ENCODE measurements at places on chromosomes 5 and 9.

GRCh38 chr9:35816708-35817107 is 1.9 kb upstream of the HINT2 start:
- DNase-seq: peak; percentile 14

DNA sequence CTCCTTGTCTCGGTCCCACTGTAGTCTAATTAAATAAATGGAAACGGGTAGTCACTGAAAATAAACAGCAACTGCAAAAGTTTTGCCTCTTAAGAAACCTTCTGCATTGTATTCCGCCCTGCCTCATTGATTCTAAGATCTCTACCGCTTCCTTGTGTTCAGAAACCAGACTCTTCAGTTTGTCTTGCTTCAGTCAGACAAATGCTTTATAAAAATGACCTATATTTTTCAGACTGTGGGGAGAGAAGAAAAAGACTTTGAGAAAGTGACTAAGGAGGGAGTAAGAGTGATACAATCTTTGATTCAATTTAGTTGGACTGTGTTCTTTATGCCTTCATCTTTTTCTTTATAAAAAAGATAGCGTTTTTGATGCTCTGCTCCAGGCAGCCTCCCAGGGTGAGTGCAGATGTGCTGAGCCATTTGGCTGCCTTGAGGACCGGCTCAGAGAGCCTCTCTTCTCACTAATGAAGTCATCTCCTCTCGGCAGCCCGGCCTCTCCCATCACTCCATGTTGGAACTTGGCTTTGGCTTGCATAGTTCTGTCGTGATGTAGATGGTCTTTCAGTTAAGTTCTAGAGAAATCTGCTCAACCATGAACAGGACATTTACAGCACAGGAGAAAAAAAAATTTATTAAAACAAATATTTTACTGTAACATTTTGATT is 4.0 kb upstream of the VCAN start:
- DNase-seq: no peak

DNA sequence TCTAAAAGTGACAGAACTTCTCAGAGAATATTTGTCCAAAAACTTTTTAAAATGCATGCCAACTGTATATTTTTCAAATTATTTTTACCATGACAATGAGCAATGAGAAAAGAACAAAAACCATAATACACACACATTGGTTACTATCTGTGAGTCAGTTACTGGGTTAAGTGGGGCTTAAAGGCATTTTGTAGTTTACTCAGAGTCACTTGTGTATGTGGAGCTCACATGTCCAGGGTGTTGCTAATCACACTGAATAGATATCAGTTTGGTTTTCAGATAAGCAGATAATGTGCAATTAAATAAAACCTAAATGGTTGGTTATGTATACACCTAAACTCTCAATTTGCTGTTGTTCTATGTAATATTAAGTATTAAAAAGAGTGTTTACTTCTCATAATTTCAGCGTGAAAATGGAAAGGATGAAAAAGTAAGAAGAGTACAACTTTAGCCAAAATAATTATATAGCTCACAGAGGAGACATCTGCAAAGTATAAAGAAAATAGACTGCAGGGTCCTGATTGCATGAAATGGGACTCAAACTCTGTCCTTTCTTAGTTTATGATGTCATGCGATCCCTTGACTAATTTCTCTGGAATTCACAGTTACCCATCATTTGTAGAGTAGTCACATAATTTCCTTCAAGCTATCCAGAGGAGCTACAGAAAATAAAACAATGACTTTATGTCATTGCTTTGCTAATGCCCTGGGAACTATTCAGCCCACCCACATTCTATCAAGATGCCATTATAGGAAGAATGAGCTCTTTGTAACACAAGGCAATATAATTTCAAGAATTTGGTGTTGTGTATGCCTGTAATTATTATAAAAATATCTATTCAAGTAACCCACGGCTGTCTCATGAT is 388.0 kb upstream of the ZNF608 start:
- DNase-seq: no peak

GRCh38 chr9:126222835-126223431 is 103.7 kb upstream of the MVB12B start:
- DNase-seq: no peak

DNA sequence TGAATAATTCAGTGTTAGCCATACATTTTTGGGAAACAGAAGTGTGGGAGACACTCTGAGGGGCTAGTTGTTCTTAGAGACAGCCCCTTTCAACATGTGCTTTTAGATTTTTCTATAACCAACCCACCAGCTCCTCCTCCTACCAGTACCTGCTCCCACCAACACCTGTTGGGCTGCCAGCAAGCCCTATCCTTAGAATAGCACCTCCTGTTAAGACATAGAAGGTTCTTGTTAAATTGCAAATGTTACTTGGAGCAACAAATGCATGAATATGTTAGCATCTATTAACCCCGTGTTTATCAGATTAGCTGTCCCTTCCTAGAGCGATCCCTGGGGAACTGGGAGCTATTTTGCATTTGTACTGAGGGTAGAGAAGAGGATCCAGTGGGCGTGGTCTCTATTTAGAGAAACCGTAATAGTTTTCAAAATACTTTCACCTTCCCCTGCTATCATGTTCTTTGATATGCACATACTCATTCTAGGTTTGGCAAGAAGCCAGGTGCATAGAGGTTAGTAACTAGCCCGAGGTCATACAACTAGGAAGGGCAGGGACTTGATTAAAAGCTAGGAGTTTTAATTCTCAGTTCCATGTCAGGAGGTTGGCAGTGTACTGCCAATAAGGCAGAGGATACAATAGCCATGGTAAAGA is 334.4 kb downstream of the KCTD16 start:
- DNase-seq: no peak

- DNase-seq: no peak
Measured at GRCh38 chr9:2125906-2126305, 110.8 kb downstream of the SMARCA2 start.

GRCh38 chr9:38175423-38175822 is 106.4 kb upstream of the SHB start:
- no peak for DNase-seq

DNA sequence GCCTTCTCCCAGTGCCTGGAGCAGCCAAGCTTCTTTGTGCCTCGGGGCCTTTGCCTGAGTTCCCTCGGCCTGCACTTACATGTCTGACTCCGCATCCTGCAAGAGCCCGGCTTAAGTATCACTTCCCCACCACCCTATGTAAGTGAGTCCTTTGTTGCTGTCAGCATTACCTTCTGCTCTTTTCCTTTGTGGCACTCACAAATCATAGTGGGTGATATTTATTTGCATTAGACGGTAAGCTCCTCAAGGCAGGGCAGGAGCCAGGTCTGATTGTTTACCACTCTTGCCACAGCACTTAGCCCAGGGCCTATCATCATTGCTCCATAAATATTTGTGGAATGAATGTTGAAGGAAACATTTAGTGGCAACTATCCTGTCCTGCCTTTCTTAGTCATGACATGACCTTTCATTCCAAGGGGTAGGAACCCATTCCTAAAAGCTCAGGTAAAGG is 4.8 kb downstream of the GM2A start:
- DNase-seq: no peak

- DNase-seq: no peak
Measured at GRCh38 chr5:168779333-168779732, 200.2 kb upstream of the PANK3 start.

GRCh38 chr9:3516667-3517330 is 9.0 kb downstream of the RFX3 start:
- no peak for DNase-seq

DNA sequence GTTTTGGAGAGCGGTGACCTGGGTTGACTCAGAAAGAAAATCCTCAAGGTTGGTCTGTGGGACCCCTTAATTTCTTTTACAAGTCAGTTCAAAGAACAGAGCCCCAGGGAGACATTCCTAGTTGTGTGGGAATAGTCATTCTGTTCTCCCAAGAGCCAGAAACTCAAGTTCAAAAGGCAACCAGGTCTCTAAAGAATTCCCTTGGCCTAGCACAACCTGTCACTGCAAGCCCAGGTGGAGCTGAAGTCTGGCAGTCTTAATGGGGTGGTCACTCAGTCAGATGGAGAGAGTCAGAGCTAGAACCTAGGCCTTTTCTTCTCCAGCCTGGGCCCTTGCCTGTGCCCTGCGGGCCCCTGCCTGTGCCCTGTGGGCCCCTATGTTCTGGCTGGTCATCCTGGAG is 37.5 kb upstream of the CDKN2AIPNL start:
- DNase-seq: no peak

- DNase-seq: no peak
Measured at GRCh38 chr5:108941746-108942145, 194.0 kb downstream of the FER start.

DNA sequence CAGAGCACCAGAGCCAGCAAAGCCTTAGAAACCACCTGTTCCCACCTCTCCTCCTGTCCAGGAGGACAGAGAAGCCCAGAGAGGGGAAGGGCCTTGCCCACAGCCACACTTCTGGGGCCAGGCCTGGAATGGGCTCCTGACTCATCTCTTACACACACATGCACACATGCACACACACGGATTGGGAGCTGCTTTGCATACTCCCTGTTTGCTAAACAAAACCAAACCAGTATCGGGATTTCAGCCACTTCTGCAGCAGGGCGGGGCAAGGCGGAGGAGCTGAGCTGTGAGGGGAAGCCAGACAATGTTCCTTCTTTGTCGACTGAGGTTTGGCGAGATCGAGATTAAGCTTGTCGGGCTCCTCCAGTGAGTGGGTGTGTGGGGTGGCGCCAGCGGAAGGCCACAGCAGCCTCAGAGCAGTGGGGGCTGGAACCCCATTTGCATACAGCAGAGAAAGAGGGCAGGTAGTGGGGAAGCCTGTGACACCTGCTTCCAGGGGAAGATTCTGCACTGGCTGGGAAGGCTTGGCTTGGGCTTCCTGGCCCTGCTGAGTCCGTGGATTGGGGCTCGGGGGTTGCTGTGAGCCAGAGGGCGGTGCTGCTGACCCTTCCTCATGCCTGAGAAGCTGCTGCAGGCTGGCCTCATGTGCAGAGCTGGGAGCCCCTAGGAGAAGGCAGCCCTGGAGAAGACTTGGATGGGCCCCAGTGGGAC is 16.1 kb downstream of the GFI1B start:
- DNase-seq: no peak

DNA sequence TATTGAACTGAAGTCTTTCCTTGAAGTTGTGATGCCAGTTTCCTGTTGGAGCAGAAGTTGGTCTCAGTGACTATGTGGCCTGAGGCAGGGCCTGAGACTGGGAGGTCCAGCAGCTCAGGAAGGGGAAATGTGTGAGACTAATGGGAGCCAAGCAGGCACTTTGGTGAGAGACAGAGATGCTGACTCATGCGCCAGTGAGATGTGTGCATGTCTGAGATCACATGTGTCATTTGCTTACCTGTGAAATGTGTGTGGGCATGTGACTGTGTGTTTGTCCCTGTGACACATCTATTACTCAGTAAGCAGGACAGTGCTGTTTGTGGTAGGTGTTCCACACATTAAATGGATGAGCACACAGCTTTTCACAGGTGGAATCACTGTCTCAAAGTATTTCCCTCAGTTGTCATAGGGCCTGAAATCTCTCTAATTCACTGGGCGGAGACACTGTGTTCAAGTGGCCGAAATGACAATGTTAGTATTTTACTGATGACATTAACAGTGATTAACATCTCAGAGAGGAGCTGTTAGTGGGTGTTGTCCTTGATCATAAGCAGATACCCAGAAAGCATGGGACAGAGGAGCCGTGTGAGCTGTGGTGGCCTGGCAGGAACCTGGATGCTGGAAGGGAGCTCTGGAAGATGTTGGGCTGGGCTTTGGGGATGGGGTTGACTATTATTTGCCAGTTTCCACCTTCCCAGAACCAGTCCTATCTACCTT is 7.4 kb downstream of the NPR2 start:
- no peak for DNase-seq

DNA sequence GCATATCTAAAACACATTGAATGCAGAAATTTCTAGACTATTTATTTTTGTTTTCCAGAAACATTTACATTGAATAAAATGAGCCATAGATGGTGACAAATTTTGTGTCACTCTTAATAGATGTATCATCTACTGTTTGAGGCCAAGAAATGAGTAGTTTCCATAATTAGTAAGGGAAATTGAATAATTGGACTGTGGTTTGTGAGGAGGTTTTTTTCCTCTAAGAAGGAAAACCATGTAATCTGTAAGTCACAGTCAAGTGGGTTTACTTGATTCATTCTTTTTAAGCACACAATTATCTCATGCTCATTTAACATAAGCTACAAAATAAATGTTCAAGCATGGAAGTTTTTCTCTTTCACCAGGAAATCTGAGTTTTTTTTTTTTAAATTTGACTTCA is 876.4 kb downstream of the NR2F1-AS1 start:
- DNase-seq: no peak

- DNase-seq: no peak
Measured at GRCh38 chr9:137416563-137417151, 6.3 kb downstream of the EXD3 start.

GRCh38 chr9:20043035-20043434 is 254.2 kb upstream of the SLC24A2 start:
- DNase-seq: no peak

GRCh38 chr9:96596601-96597111 is 23.0 kb downstream of the CDC14B start:
- DNase-seq: no peak

DNA sequence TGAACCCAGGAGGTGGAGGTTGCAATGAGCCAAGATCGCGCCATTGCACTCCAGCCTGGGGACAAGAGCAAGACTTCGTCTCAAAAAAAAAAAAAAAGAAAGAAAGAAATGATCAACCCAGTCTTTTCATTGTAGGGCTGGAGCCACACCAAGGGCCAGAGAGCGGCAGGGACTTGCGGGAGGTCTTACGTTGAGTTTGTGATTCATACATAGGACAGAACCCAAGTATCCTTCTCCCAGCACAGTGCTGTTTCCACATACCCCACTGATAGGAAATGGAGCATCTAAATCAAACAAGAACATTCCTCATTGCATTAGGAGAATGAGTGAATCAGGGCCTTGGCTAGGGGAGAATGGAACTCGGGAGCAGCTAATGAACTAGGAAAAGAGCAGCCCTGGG is 3.5 kb upstream of the TNIP1 start:
- no peak for DNase-seq

- DNase-seq: no peak
Measured at GRCh38 chr5:88236866-88237642, 31.6 kb downstream of the TMEM161B start.

GRCh38 chr5:136082390-136083193 is 50.1 kb upstream of the SMAD5 start:
- peak; percentile 85 for DNase-seq

GRCh38 chr5:88780736-88781135 is 102.2 kb downstream of the MEF2C start:
- DNase-seq: no peak
